ENCODE measurements at places on chromosomes 5 and 9.

GRCh38 chr5:75993643-75994520, 89.3 kb upstream of the SV2C start:
- ATAC-seq, result peak; percentile 91

DNA sequence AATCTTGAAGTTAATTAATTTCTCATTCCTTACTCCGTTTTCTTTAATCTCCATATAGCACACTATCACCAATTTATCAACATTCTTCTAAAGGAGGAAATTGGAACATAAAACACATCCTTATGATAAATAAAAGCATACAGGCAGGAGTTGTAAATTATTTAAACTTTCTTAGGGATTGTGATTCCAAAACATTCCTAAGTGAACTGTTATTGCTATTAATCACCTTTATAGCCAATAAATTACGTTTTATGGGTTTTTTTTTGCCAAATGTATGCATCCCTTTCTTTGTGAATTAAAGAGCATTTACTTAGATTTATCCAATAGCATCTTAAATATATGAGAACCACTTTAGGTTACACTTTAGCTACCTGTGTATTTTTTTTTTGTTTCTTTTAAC, 55.3 kb downstream of the FBXO4 start:
- no peak for ATAC-seq

- ATAC-seq, result no peak
Measured at GRCh38 chr5:168176251-168176650, 115.2 kb upstream of the WWC1 start.

- ATAC-seq, result no peak
Measured at GRCh38 chr5:156391139-156391538, 64.2 kb downstream of the SGCD start.

- ATAC-seq, result peak; percentile 95
Measured at GRCh38 chr9:15999422-16000339, 446.8 kb downstream of the CCDC171 start.

Measured in motor neuron (in vitro differentiated cells).